ENCODE measurements at places on chromosomes 2 and 18.

- no peak for DNase-seq
Measured at GRCh38 chr18:11147371-11147951, 1.9 kb downstream of the PIEZO2 start.

- no peak for DNase-seq
Measured at GRCh38 chr2:97957432-97958183, 38.1 kb downstream of the TMEM131 start.

DNA sequence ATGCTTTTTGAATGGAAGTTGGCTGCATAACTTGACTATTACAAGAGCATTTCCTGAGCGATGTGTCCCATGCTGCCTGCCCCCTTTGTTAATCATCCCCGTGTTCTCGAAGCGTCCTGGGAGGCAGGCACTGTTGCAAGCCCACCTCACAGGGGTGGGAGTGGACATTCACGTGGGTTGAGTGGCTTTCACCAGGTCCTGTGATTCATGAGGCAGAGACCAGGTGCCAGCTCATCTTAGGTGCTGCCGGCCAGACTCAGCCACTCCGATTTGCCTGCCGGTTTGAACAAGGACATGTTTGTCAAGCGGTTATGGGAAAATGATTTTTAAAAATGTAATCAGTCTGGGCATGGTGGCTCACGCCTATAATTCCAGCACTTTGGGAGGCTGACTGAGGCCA lies 112.5 kb downstream of the ZNF532 start:
- DNase-seq: no peak

GRCh38 chr2:180191432-180192124 lies 184.5 kb upstream of the CWC22 start:
- peak; percentile 20 for DNase-seq

DNA sequence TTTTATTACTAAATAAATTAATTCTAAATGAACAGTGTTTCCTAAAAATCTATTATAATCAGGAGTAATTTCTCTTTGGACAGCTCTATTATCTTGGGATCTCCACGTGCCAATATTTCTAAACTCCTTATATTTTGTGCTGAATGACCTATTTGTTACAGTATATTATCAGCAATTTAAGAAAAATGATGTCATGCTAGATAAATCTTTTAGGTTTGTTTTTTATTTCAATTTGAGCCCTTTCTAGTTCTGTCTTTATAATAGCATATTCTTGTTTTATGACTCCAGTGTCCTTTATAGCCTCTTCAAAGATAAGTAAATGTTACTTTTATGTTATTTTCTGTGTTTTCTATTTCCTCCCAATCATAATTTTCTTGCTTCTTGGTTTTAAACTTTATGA lies 269.2 kb downstream of the CCDC102B start:
- no peak for DNase-seq

DNA sequence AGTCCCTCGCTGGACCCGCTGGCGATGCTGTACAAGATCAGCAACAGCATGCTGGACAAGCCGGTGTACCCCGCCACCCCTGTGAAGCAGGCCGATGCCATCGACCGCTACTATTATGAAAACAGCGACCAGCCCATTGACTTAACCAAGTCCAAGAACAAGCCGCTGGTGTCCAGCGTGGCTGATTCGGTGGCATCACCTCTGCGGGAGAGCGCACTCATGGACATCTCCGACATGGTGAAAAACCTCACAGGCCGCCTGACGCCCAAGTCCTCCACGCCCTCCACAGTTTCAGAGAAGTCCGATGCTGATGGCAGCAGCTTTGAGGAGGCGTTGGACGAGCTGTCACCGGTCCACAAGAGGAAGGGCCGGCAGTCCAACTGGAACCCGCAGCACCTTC lies 77.1 kb downstream of the TSHZ1 start:
- DNase-seq: no peak

GRCh38 chr2:121810959-121811853 lies 55.8 kb downstream of the TSN start:
- peak; percentile 68 for DNase-seq
